Mammary epithelial cell (primary cell): ENCODE measurements at places on chromosomes 2 and 18.

DNA sequence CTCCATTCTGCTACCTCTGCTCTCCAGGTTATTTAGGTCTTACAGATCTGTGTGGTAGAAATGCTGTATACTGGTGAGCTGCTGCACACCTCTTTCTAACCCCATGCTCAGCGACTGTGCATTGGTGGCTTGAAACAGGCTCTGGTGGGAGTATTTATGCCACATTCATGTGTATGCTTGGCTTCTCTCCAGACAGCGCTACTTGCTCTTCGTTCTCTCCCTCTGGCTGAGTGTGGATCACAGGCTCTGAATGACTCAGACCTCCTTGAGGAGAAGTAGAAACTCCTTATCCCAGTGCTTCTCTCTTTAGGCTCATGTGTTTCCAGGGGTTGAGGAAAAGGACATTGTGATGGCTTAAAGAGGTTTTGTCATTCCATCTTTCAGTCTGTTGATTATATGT, 54.9 kb downstream of the FHOD3 start:
- peak; percentile 87 for DNase-seq

GRCh38 chr2:217789003-217789735, 213.6 kb downstream of the TNS1 start:
- peak; percentile 27 for DNase-seq

DNA sequence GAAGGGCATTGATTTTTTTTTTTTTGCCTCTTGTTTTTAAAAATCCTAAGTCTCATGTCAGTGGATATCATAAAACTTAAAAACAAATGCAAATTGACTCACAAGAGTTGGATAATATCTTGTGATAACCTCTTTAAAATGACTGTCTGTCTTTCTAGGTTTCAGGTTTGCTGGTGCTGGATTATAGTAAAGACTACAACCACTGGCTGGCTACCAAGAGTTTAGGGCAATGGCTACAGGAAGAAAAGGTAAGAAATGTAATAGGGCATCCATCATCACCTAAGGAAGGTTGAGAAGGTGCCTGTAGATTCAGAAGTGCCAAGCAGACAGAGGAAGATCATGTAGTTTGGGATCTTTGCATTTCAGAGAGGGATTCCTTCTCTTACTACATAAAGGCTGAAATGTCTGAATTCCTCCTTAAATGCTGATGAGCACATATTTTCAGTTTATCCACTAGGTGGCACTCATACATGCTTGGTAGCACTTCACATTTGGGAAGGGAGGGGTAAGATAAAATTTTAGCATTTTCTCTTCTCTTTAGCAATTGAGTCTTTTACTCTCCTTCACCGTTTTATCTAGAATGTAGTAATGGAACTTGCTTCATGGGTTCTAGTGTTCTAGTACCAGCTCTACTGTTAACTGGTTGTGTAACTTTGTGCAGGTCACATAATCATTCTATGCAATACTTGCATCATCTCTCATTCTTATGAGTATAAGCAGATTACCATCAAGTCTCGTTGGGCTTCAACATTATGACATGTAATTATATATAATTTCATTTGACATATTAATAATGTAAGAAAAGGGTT, 21.1 kb downstream of the CPS1 start:
- DNase-seq = peak; percentile 25

GRCh38 chr2:163652751-163653150, 83.1 kb downstream of the FIGN start:
- no peak for DNase-seq

DNA sequence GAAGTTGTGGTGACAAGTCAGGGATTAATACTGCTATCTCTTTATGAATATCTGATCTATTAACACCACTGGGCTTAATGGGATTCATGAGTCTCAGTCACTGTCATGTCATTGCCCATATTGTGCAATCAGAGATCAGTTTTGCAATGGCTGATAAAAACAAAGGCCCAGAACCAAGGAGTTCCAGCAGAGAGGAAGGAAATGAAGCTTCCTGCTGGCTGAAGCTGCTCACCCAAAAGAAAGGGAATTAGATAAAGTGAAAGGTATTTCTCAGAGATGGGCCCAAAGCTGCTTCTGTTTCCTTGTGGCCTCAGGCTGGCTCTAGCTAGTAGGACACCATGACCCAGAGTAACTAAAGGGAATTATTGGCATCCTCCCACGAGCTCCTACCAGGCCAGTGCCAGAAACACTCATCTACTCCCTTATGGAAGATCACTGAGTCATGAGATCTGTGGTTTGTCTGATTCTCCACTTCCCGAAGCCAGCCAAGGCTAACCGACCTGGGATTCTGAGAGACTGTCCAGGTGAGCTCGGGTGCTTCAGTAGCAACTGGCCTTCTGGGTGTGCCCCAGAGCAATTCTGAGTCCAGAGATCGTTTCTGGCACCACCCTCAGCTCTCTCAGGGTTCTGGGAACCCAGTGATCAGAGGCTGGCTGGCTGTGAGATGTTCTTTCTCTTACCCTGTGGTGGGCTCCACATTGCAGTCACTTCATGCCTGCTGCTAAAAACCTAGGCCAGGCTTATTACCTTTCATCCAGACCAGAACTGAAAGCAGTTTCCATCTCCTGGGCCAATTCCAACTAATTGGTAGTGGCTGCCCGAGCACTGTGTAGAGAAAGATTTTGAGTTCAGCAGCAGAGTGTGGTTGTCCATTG, 129.5 kb upstream of the PELI1 start:
- DNase-seq = peak; percentile 96
